RWPE2 (cell line): ENCODE measurements at places on chromosomes 16 and 17.

DNA sequence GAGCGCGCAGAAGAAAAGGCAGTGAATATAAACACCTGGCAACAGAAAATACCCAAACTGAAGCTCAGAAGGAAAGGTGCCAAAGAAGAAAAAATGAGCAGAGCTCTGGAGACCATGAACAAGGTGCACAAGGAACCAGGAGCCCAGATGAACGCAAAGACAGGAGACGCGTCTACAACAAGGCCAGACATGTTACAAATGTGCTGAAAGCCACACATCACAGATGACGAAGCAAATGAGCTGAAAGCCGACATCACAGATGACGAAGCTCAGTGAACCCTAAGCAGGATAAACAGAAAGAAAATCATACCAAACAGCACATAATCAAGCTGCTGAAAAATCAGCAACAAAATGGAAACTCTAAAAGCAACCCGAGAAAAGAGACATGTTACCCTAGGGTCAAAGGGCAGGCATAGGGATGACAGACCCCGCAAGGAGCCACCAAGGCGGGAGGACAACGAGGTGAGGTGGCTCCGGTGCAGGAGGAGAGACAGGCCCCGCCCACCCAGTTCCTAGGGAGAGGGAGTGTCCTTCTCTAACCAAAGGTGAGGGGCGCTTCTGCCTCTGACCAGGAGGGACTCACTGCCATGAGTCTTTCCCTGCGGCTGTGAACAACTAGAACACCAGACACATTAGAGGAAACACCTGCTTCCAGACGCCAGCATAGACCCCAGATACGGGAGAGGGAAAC lies 39.1 kb downstream of the CCDC57 start:
- DNase-seq, result no peak

- no peak for DNase-seq
Observed at GRCh38 chr16:85445064-85445778, 167.9 kb upstream of the GSE1 start.

- no peak for DNase-seq
Observed at GRCh38 chr17:82188001-82188961, 24.4 kb downstream of the CCDC57 start.

DNA sequence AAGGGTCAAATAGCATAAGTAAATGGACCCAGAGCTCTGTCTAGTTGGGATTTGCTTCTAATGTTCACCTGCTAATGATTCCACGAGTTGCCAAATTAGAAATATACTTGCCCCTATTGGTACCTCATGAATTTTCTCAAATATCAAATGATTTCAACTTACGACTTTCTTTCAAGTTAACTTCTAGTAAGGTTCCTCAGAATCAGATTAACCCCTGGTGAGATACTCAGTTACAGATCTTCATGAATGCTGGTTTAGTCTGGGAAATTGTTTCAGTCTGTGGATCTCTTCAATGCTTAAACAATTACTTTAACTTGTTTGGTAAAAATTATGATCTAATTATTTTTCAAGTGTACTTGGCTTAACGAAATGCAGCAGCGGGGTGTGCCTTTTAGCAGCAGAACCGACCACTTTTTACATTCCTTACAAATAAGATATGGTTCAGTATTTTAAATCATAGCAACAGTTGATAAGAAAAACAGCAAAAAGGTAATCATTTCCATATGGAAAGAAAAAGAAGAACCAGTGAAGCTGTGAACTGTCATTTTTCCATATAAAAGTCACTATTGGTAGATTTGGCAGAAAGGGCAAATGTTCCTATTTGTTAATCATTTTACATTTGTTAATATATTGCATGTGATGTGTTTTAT lies 34.5 kb downstream of the TUBD1 start:
- no peak for DNase-seq

DNA sequence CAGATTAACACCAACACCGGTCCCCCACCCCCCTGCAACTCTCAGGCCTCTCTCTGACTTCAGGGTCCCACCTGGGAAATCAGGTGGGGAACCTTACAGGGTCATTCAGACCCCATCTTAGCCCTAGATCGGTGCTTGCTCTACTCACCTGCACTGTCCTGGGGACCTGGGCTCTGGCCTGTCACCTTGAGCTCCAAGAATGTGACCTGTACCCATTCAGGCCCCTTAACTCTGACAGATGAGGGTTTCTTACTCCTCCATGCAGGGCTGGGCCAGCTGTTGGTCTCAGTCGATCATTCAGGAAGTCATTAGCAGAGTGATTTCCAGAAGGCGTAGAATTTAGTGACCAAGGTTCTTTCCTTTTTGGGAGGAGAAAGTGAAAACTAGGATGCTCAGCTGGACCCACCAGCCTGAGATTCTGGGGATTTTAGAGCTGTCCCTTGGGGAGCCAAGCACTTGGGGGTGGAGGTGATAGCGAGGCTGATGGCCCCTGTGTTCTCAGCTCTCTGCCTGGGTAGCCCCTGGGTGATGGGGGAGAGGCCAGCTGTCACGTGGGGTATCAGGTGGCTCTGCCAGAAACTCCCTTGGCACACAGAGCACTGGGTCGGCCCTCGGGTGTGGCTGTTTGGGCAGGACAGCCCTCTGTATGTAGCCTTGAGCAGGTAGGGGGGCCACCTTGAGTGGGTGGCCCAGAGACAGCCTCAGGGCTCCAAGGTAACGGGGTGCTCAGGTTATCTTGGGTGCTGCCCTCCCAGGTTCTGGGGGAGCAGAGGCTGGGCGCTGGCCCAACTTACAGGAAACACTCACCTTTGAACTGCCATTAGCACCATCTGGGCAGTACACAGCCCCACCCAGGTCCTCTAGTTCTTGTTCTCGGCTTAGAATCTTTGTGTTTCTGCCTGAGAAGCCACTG lies 724 bp downstream of the MVP start:
- DNase-seq, result no peak

DNA sequence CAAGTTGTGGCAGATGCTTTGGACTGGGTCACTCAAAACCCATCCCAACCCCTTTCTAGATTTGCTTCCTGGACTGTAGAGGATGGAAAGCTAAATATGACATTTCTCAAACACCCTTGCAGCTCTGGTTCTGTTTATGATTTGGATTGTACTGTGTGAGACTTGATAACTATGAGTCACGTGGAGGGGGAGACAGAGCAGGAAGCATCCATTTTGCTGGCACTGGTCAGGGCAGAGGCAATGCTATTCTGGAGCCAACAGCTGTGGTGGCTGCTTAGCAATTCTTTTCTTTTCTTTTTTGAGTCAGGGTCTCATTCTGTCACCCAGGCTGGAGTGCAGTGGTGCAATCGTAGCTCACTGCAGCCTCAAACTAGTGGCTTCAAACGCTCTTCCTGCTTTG lies 13.6 kb upstream of the TERF2 start:
- DNase-seq, result no peak
